ENCODE measurements at places on chromosomes 5 and 9.
A peak's percentile ranks its signal among the peaks of the same experiment; 100 is the strongest.

DNA sequence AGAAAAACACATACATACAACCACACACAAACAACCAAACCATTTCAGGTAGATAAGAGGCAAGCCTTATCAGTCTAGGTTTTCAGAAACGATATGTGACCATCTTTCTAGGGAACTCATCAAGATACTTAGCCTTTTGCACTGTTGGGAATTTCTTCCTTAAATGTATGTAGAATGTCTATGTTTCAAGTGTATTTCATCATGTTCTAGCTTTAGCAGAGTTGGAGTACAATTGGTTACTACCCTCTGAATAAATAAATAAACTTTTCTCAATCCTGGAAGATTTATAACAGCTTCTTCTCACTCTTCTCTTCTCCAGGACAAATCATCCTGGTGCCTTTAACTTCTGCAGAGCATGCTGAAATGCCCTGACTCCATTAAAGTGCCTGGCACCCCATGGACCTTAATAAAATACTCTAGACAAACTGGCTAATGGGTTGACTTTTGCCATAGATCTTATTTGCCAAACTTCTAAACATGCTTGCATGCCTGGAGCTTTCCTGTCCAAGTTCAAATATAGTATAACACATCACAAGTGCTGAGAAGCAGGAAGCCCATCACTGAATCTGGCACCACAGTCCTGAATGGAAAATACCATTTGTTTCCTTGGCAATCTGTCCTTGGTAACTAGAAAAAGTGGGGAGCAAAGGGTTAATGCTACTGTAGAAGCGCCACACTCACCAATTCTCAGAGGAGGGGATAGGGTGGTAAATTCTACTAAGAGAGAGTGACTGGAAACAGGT, 33.1 kb upstream of the ZNF462 start:
- no peak for DNase-seq

DNA sequence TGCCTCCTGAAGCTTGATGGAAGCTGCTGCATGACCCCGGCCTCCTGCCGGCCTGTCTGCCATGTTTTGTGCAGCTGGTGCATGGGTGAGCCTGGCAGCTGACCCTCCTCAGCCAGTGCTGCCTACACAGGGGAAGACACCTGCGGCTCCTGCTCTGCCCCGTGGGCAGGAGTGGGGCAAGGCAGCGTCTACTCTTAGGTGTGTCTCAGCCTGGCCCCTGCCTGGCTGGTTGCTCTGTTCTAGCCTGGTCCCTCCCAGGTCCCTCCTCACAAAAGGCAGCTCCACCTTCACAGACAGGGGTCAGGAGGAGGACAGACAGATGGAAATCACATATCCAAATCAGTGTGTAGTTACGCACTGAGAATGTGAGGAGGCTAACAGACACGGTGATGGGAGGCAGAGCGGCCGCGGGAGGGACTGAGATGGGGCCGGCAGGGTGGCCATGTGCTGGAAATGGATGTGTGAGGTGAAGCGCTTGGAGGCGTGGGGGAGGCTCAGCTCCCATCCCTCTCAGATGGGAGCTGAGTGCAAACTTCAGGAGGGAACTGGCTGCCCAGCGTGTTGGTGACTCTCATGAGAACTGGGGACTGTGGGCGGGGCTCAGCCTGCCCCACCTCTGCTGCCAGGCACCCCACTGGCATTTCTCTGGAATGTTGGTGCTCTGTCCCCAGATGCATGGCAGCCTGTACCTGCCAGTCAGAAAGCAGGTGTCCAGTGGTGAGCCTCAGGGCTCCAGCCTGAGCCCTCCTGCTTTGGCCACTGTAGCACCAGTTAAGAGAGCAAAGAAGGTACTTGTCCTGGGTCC, 43.4 kb downstream of the PPARGC1B start:
- no peak for DNase-seq

- DNase-seq = peak; percentile 70
These were observed 93.3 kb downstream of the KIAA0825 start for GRCh38 chr5:94524841-94525697.

- no peak for DNase-seq
These were observed 99.8 kb downstream of the TENT4A start for GRCh38 chr5:6812800-6813731.

DNA sequence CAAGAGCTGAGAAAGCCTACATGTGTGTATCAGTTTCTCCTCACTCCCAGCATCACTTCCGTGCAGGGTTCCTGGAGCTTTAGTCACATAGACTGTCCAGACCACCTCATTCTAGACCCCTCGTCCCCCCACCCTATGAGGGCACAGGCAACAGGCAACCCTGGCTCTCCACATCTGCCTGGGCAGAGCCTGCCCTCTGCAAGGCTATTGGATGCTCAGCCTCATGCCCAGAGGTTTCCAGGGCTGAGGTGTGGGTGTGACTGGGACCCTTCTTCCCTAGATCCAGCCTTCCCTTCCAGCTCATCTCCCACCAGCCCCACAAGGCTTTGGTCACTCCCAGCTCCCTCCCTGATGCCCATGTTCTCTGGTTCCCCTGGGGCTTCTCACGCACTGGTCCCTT, 161.4 kb downstream of the PAX5 start:
- DNase-seq = no peak

DNA sequence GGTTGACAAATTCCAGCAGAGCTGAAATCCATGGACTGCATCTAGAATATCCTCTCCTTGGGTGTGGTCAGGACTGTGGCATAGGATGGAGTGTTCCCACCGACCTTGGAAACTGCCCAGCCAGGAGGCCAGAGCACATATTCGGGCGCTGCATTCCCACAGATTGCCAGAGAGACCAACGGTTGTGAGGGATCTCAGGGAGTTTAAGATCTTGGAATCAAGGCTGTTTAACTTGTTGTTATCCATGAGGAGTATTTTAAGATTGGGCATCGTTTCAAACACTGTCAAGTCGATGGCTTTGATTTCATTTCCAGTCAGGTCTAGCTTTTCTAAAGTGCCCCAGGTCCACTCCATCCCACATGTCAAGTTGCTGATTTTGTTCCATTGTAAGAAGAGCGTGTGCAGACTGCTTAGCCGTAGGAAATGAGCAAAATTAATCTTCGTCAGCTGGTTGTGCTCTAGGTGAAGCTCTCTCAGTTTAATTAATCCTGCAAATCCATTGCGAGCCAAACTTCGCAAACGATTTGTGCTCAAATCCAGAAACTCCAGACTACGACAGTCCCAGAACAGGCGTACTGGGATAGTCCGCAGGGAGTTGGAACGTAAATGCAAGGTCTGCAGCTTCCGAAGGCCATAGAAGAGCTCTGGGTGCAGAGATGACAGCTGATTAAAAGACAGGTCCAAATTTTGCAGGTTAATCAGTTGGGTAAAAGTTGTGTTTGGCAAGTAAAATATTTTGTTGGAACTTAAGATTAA, 1.5 kb downstream of the LRRTM2 start:
- no peak for DNase-seq
